ENCODE measurements at places on chromosomes 1 and 21.

- DNase-seq: no peak
Measured at GRCh38 chr1:156434989-156435544, 65.5 kb downstream of the MEF2D start.

GRCh38 chr21:26027696-26028095 lies 142.9 kb downstream of the APP start:
- DNase-seq: no peak

- DNase-seq: no peak
Measured at GRCh38 chr1:243325305-243325890, 69.6 kb downstream of the SDCCAG8 start.

GRCh38 chr21:15539376-15539775 lies 190.4 kb upstream of the USP25 start:
- DNase-seq: no peak

GRCh38 chr1:33055210-33056008 lies 18.7 kb upstream of the AK2 start:
- no peak for DNase-seq

GRCh38 chr1:203239081-203239480 lies 9.6 kb upstream of the CHIT1 start:
- DNase-seq: no peak

DNA sequence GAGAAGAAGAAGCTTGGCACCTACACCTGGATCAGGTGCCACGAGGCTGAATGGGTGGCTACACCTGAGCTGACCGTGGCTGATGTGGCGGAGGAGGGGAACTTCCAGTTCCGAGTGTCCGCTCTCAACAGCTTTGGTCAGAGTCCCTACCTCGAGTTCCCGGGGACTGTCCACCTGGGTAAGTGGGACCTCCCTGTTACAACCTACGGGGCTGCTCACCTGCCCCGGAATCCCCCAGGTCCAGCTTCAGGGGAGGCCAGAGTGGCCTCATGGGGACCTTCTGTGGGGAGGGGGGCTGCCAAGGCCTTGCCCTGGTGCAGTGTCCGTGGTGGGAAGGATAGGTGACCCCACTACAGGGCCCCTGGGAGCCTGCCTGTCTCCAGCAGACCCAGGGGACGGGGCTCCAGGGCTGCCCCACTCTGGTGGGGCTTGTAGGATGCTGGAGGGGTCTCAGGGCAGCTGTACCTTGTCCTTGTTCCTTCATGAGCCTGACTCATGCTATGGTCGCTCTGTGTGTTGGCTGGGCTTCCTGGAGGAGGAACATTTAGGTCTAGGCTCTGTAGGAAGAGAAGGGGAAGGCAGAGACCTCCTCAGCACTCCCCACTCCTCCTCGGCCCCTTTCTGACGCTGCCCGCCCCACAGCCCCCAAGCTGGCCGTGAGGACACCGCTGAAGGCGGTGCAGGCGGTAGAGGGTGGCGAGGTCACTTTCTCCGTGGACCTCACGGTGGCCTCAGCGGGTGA lies 7.2 kb downstream of the OBSCN start:
- no peak for DNase-seq

GRCh38 chr1:181726320-181727012 lies 243.1 kb downstream of the CACNA1E start:
- DNase-seq: no peak

DNA sequence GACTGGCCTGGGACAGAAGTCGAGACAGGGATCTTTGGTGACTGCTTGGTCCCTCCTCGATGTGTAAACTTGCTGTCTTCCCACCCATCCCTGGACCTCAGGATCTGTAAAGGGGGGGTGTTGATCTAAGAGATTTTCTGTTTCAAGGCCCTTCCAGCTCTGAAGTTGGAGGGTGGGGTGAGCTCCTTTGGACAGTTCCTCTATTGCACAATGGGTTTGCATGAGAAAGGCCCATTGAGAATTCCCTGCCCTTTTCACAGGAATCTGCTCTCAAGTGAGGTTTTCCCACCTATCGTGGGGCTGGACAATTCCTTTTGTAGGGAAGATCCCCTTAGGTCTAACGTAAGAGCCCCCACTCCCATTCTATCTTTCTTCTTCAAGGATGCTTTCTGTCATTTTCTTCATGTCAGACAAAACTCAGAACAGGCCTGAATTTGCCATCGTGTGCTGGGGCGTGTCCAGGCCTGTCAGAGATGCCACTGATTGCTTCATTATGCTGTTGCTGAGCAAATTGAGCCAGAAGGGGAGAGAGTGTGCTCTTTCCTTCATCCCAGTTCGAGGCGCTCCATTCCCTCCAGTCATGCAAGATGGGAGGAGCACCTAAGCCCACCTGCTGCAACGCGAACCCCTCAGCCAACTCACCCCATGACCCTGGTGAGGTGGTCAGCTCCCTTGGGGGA lies 149.9 kb upstream of the IGSF21 start:
- DNase-seq: no peak

DNA sequence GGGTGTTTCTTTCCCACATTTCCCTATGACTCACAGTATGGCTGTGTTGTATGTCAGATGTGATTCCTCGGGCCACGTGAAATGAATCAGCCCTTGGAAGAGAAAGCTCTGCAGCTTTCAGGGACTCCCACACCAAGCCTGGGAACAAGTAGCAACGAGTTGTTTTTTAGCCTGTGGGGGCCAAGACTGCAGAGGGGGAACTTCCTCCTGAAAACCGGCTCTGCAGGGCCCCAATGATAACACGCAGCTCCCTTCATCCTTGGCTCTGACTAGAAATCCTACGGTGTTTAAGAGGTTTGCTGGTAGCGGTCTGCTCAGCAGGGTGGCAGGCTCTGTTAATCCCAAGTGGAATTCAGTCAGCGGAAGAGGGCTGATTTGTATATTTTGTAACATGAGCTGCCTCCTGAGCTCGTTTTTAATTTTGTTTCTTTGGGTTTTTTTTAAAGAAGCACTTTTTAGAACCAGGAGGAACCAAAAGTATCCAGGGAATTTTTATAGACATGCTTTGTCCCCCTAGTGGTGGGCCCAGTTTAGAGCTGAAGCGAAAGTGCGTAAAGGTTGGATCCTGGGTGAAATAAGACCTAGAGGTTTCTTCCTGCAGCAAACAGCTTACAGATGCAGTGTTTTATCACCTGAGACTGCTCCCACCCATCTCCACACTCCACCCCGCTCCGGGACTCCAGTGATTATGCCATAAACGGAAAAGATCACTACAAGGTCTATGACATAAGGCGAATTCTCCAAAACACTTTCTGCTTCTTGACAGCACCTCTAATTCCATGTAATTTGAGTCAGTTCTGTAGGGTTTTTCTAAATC lies 48.8 kb downstream of the LAMC2 start:
- no peak for DNase-seq

DNA sequence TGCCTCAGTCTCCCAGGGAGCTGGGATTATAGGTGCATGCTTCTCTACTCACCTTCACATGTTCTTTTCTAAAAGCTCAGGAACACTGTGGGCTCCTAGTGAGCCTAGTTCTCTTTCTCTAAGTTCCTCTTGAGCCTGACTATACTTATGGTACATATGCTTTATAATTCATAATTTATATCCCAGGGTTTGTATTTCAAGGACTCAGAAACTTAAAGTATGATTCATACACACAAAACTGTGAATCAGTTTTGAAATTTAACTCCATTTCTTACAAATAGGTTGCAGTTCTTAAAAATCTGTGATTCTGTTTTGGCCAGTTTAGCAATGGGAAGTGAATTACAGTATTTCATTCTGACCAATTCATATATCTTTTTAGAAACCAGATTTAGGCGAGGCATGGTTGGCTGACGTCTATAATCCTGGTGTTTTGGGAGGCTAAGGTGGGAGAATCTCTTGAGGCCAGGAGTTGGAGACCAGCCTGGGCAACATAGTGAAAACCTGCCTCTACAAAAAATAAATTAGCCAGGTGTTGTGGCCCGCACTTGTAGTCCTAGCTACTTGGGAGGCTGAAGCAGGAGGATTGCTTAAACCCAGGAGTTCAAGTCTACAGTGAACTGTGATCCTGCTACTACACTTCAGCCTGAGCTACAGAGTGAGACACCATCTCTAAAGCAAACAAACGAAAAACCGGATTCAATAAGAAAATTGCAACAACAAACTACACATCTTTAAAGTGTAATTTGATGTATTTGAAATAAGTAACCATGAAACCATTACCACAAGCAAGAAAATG lies 15.6 kb downstream of the RASAL2 start:
- no peak for DNase-seq

DNA sequence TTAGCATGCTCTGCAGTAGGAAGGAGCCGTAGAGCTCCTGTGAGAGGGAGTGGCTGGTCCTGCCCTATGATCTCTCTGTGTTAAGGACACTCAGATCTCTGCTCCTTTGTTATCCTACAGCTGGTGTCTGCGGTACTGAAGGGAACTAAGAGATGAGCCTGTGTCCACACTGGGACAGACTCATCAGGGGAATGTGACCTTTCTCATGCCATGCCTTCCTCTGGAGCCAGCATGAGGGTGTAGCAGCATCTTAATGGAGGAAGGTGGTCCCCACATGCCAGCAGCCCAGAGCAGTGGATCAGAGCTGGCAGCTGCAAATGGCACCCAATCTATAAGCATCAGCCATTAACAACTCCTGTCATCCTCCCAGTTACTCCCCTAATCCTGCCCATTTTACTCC lies 24.7 kb upstream of the GUCA2B start:
- DNase-seq: no peak

GRCh38 chr21:8994640-8995511 lies 1526.5 kb upstream of the TPTE start:
- DNase-seq: no peak

GRCh38 chr1:18091660-18092446 lies 15.7 kb upstream of the IGSF21 start:
- DNase-seq: no peak

DNA sequence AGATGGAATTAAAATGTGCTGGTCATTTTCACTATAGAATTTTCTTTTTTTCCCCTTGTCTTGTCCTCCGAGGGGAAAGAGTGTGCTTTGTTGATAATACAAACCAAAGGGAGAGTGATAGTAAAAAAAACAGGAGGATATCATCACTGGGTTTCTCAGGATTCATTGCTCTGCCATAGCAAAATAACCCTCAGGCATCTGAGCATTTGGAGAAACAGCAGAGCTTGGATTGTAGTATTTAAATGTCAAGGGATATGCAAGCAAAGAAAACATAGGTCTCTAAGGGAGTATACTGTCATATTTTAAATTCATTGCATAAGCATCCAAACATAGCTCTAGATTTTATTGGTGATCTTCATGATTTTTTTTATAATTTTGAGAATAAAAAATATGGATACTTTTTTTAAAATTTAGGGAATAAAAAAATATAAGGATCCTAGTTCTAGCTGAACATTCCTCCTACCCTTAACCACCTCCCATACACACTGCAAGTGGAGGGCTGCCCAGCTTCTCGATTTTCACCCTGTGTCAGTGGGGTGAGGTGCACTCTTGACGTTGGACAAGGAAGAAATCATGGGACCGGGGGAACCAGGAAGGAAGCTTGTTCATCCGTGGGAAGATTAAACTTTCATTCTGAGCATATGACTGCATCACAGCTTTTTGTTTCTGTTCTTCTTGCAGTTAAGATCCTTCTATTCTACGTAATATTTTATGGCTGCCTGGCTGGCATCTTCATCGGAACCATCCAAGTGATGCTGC lies 4.4 kb downstream of the ATP1B1 start:
- DNase-seq: no peak

DNA sequence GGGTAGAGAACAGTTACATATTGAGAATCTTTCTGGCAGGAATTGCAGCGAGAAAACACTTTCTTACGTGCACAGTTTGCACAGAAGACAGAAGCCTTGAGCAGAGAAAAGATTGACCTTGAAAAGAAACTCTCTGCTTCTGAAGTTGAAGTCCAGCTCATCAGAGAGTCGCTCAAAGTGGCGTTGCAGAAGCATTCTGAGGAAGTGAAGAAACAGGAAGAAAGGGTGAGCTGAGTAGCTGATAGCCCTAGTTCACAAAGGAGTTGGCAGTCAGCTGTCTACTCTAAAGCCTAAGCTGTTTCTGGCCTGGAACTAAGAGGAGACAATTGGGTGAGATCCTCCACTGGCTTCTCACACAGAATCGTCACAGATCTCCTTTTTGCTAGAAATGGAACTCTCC lies 20.3 kb upstream of the SH3BGRL3 start:
- DNase-seq: no peak

DNA sequence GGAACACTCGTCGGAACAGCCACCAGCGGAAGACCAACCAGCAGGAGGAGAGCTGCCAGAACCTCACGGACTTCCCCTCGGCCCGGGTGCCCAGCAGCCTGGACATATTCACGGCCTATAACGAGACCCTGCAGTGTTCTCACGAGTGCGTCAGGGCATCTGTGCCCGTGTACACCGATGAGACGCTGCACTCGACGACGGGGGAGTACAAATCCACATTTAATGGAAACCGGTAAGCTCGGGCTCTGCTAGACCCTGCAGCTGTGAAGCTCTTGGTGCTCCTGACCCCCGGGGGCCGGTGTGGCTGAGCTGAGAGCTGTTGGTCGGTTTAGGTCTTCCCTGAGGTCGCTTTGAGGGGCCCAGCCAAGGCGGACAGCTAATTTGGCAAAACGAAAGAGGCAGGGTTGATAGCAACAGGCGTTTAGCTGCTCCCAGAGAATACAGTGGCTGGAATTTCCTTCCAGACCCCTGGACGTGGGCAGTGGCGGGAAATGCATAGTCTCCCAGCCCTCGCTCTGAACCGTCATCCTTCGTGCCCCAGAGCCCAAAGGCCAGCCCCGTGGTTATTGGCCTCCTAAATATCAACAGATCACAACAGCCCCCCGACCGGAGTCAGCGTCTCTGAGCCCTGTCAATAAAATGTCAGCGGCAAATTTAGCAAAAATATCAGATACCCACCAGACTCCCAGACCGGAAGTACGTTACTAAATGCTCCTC lies 118.0 kb downstream of the AJAP1 start:
- DNase-seq: no peak

- DNase-seq: no peak
Measured at GRCh38 chr1:230123280-230124185, 56.5 kb downstream of the GALNT2 start.

DNA sequence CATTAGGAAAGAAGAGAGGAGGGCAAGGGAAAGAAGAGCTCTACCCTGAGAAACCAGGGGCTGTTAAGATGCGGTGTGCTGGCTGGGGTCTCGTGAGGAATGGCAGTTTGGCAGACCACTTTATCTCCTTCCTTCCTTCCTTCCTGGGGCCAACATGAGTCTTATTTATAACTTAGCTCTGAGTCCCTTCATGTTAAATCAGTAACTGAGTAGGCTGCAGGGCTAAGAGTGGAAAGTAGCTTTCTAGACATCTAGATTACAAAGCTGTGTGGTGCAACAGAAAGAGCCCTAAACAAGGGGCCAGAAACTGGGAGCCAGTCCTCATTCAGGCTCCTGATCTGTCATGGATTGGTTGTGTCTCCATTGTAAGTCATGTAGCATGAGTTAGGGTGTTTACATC lies 135.4 kb upstream of the DUSP10 start:
- no peak for DNase-seq

DNA sequence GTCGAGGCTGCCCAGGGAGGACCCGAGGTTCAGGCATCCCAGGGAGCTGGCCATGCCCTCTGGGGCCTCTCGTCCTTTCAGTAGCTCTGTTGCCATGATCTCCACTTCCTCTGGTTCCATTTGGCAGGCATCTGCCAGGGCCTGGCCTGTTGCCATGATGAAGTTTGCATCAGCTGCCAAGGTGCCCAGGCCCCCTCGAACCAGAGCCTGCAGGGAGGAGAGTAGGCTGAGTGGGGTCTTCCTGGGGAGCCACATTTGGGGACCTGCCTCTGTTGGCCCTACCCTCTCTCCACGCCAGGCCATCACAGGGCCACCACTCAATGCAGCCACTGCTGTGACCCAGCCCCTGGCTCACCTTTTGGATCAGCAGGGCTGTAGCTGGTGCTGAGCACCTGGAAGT lies 16.4 kb upstream of the KIF21B start:
- DNase-seq: no peak
